Mesenteric fat pad (tissue), 1 donor: ENCODE measurements at places on chromosomes 7 and 10.

DNA sequence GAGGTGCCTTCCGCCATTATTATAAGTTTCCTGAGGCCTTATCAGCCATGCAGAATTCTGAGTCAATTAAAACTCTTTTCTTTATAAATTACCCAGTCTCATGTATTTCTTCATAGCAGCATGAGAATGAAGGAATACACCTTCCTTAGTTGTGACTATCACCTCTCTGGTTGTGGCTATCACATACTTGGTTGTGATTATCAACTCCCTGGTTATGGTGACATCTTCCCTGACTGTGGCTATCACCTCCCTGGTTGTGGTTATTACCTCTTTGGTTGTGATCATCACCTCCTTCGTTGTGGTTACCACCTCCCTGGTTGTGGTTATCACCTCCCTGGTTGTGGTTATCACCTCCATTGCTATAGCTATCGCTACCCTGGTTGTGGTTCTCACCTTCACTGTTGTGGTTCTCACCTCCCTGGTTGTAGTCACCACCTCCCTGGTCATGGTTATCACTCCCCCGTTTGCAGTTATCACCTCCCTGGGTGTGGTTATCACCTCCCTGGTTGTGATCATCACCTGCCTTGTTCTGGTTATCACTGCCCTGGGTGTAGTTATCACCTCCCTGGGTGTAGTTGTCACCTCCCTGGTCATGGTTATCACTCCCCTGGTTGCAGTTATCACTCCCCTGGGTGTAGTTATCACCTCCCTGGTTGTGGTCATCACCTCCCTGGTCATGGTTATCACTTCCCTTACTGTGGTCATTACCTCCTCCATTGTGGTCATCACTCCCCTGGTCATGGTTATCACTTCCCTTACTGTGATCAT lies 105.9 kb downstream of the GPR26 start:
- no peak for DNase-seq

- no peak for DNase-seq
Observed at GRCh38 chr10:76405922-76406321, 974.5 kb downstream of the LRMDA start.

DNA sequence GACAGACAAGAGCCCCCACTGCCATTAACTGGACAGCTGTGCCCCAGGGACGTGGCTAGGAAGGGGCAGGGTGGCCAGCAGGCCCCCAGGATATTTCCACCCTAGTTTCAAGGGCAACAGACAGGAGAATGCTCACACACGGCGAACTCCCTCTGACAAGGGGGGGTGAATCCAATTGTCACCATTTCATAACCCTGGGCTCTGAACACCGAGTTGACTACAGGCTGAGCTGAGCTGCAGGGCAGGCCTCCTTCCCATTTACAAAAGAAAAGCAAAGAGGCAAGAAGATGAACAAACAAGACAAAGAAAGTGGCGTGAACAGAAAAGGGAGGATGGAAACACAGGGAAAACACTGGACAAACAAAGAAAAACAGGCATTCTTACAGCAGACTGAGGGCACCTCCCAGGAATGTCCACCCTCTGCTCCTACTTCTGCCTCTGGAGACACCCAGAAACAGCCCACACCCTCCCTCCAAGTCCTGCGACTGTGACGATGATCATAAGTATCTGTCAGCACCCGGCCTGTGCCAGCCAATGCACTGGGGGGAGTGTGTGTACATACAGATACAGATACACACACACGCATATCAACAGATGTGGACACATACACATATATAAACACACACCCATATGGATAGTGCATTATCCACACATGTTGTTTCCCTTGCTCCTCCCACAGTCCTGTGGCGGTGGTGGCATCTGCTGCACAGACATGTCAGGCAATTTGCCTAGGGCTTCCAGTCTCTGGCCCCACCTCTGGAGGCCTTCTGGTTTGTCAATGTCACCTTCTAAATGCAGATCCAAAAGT lies 66.2 kb downstream of the FAM53B start:
- no peak for DNase-seq

- no peak for DNase-seq
Observed at GRCh38 chr10:24952143-24952706, at the start of gene PRTFDC1. TSS of gene PRTFDC1 (minus strand) at chr10:24952606. CDS start at chr10:24952575, 31 bp downstream.

DNA sequence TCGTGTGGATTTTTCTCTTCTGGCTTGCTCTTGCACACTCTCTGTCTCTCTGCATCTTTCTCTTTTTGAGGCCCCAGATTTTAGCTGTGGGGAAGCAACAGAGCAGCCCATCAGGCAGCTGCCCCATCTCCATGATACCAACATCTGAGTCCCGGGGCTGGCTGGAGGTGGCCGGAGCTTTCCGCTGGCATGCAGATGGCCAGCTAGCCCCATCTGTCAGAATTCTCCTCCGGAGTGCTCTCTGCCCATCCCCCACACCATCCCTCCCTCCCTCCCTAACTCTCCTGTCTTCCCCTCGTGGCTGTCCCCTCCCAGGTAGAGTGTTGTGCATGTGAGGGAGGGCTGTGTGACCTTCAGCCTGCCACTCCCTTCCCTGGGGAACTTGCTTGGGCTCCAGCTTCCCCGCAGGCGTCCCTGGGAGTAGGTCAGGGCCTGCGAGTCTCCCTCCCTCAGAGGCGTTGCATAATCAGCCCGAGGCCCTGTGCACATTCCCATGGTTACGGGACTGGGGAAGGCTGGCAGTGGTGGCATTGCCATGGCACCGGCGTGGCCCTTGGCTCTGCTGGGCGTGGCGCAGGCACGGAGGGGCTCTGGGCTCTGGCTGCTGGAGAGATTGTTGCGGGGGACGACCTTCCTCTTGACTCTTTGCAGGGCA lies 24.7 kb downstream of the GHRHR start:
- DNase-seq, result no peak

DNA sequence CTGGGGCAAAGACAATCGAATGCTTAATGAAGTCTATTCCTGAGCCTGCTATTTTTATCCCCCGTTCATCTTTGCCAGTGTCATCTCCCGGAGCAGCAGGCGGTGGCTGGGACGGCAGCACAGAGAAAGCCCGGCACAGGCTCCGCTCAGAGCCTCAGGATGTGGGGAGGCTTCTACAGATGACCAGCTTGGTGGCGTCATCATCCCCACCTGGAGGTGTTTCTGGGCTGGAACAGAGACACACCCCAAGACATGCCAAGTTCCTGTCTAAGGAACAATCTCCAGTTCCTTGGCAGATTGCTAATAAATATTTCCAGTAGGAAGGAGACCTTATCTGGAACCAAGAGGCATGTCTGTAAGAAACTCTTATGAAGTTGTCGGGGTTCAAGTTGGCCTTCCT lies 552.4 kb upstream of the MGMT start:
- no peak for DNase-seq

DNA sequence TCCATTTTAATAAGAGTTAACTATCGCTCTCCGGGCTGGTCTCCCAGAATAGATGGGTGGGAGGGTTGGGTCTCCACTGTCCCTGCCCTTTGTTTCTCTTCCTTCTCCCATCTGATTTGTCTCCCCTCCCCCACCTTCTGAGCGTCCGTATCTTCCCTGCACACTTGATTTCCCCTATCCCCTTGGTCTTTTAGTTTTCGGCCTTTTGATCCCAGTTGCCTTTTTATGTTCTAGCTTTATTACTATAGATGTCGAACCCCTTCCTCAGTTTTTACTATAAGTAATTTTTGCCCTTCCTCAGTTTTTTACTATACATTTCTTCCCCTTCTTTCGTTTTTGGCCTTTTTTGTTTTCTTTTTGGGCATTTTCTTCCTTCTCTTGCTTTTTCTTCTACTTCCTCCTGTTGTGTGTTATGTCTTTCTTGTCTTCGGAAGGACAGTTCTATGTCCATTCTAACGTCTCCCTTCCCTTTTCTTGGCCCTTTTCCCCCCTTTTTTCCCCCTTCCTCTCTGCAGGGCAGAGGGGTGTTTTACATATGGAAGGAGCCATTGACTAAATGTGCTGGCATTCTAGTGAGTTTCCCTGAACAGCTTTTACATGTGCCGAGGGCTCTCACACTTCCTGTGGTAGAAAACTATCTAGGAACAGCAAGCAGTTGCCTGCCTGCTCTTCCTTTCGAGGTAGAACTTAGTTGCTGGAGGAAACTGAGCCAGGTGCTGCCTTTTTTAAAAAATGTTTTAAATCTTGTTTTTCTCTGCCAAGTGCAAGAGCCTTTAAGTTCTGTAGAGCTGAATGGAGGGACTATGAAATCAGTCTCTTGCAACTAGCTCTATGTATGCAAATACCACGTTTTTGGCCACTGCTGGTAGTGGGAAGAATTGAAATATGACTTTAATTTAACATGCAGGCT lies 2.8 kb downstream of the TET1 start:
- no peak for DNase-seq

- DNase-seq, result no peak
Observed at GRCh38 chr10:1043532-1043995, 5.4 kb downstream of the IDI1 start.

DNA sequence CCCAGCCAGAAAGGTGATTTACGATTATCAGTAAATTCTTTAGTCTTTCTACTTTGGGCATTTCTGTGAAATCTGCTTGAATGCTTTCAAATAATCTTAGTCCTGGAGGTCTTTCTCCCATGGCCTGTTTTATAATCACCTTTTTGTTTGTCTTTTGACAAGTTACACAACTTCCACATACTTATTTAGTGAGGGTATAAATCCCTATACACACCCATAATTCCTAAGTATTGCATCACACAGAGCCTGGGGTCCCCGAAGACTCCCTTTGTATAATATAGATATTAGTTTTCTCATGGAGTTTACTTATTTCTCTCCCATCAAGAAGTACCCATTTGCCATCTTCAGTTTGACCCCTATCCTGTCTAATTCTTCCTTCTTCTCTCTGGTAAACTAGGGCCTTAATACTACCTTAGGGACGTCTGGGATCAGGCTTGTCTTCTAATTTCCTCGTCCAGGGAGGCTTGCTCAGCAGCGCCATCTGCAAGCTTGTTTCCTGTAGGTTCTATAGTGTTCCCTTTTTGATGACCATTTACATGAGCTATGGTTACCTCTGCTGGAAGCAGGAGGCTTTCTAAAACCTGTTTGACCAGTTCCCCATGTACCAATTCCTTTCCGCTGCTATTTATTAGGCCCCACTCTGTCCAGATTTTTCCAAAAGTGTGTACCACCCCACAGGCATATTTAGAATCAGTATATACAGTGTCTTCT lies 8.1 kb downstream of the DNAH11 start:
- no peak for DNase-seq

DNA sequence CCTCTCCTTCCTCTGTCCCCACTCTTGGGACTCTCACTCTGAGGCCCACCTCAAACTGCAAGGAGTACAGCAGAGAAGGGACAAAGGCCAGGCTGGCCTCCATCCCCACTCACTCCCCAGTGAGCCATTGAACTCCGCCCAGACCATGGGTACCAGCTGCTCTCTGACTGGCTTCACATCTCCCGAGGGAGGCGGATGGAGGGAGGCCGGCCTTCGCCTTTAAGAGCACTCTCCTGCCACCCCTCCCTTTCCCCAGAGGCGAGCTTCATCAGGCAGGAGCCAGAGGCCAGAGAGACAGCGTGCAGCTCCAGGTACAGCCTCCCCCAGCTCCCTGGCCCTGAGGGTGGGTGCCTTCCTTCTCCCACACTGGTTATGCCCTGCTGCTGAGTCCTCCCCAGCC lies 1.8 kb upstream of the LDB3 start:
- no peak for DNase-seq

DNA sequence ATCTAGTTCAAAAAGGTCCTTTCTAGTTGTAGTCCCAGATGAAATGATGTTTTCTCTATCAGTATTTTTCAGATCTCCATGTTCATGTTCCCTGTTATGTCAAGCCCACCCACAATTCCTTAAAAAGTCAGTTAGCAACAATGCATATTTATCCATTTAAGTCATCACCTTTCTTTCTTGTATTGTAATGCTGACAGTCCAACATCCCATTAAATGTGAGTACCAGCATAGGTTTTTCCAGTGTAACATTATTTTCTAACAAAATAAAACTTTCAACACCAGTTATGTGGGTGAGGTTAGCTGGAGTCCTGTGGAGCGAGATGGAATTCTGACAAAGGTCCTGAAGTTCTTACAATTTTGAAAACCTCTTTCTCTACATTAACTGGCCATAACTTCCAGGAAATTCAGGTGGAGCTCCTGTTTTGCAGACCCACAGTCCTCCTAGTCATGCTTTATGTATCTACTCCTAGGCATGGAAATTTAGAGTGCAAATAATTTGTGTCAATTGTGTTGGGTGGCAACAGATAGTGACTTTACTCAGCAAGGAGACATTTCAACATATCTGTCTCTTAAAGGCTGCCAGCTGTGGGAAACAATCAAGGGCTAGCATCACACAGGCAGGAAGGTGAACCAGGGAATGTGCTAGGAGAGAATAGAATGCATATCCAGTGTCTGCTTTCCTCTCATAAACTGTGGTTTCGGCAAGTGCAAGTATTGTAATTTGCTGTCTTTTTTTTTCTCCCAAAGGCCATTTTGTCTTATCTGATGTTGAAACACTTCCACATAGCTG lies 162.6 kb downstream of the MTERF1 start:
- no peak for DNase-seq

DNA sequence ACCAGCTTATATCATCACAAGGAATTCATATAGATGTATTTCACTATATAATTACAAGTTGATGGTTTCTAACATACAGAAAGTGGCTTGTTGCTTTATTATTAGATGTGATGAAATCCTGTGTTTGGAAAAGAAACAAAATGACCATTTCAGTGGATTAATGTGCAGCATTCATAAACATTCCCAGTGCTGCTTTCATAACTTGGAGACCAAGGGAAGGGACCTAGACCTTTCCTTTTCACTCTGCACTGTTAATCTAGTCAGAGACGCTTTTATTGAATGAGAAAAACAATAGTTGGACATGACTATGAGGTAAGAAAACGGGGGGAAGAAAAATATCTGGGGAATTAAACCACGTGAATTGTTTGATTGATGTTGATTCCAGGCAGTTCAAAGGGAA lies 160.0 kb downstream of the HDAC9 start:
- DNase-seq, result no peak

DNA sequence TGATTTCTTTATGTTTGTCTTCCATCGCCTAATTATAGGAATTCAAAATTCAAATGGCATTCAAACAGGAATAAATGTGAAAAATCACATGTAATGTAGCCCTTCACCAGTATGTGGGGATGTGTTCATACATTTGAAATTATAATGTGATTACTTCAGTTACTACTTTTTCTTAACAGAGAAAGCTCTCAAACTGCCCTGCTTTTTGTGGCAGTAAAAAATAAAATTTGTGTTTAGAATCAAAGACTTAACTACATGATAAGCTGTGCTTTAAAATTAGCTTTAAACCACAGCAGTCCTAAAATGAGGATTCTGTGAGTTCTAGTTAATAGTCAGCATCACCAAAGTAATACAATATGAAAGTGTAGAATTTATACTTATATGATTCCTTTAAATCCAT lies 7.8 kb upstream of the HERC4 start:
- no peak for DNase-seq

DNA sequence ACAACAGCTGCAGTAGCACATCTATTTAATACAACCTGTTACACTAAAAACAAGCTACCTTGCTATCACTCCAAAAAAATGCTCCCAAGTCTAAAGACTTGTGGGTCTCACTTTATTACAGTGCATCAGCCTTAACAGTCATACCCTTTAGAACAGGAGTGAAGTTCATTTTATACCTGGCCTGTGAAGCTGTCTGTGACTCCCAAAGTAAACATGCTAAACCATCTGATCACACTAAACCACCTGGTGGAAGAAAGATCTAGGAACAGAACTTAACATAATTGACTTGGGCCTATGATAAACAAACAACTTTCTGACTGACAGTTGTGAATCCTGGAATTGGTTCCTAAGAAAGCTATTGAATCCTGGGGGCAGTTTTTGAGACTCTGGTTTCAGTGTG lies 80.9 kb upstream of the ATP6V0A4 start:
- DNase-seq, result no peak

GRCh38 chr10:94383530-94383929 lies 18.8 kb upstream of the TBC1D12 start:
- no peak for DNase-seq

- DNase-seq, result no peak
Observed at GRCh38 chr7:25180946-25181345, 47.3 kb downstream of the NPVF start.

- no peak for DNase-seq
Observed at GRCh38 chr7:18064242-18064838, 36.7 kb upstream of the PRPS1L1 start.
